ENCODE measurements at places on chromosomes 5 and 9.

DNA sequence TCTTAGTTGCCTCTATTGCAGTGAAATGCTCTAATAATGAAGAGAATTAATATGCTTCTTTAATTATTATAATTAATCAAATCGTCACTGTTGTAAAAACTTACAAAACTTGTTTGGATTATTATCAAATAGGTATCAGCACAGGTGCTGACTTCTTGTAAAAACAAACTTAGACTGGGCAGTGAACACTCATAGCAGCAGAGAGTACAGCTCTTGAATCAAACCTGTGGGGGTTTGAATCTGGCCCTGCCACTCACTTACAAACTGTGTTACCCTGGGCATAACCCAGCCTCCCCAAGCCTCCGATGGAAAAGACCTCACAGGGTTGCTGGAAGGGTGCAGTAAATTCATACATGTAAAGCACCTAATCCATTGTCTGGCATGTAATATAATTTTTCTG is 35.1 kb downstream of the MAP3K1 start:
- no peak for DNase-seq

GRCh38 chr5:143245929-143246561 is 157.4 kb downstream of the NR3C1 start:
- DNase-seq, result peak; percentile 95

DNA sequence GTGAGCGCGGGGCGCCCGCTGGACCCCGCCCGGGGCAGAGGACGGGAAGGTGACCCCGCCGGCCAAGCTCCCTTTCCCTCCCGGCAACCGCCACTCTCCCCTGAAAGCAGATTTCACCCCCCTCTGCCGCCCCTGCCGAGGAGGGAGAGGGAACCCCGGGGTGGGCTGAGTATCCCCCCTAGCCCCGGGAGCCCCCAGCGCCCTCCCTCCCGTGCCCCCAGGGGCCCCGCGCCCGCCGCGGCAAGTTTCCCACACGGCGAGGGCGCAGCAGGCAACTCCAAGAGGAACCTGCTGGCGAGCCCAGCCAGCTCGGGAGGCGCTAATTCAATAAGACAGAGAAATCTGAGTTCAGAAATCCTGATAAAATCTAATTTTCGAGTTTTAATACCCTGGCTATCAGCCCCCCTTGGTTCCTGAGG is 1.6 kb downstream of the NTNG2 start:
- peak; percentile 55 for DNase-seq

DNA sequence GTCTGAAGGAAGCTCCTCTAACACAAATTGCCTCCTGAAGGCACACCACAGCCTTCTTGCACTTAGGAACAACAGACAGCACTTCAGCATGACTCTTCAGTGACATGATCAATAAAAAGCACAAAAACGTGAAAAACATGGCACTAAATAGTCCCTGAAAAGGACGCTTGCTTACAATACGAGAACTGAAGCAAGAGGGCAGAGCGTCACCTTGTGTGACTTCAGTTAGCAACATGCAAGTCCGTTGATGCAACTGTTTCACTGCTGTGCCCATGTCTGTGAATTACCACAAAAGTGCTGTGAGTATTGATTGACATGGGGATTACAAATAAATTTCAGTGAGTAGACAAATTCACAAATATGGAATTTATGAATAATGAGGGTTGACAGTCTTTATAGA is 219.9 kb upstream of the GAS1 start:
- no peak for DNase-seq

DNA sequence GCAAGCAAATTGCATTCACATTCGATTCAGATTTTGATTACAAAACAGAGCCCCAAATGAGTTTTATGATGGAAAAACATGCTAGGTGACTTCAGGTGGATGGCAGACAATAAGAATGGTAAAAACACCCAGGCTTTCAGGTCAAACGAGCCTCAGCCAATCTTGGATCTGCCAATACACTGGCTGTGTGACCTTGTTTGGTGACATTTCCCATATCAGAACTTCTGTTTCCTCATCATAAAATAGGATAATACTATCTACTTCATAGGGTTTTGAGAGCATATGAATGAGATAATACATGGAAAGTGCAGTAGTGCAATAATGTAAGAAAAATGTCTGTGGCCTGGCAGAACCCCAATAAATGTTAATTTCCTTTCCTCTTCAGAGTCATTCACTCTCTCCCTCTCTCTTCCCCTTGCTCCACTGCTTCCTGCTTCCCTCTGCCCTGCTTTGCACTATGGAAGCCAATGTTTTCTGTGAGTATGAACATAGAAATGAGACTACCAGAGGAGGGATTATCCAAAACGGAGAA is 54.7 kb downstream of the SH3RF2 start:
- no peak for DNase-seq

- DNase-seq, result no peak
Measured at GRCh38 chr5:1821862-1822261, 20.7 kb downstream of the NDUFS6 start.
